ENCODE measurements at places on chromosomes 11 and 22. TPM values are rescaled to one million over a fixed set of nuclear protein-coding genes. Genes with fewer than 3 reads are reported as not detected.

- ATAC-seq: no peak
Measured at GRCh38 chr11:86475027-86475426, 100.3 kb downstream of the CCDC81 start.

DNA sequence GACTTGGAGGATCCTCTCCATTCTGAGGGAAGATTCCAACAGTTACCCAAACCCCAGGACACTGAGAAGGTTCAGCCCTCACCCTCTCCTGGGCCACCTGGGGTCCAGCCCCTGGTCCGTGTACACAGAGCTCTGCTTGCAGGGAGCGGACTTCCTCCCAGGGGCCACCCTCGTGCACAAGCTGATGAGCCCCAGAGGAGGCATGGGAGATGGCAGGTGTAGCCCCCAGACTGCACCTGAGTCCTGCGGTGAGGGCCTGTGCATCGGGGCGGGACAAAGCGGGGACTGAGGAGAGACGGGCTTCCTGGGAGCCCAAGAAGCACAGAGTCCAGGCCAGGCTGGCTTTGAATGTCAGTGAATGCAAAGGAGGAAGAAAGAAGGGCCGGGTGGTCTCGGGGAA, 1374.9 kb downstream of the BRD1 start:
- no peak for ATAC-seq

- peak; percentile 13 for ATAC-seq
Measured at GRCh38 chr22:49692499-49693225, 135.0 kb downstream of the BRD1 start.

DNA sequence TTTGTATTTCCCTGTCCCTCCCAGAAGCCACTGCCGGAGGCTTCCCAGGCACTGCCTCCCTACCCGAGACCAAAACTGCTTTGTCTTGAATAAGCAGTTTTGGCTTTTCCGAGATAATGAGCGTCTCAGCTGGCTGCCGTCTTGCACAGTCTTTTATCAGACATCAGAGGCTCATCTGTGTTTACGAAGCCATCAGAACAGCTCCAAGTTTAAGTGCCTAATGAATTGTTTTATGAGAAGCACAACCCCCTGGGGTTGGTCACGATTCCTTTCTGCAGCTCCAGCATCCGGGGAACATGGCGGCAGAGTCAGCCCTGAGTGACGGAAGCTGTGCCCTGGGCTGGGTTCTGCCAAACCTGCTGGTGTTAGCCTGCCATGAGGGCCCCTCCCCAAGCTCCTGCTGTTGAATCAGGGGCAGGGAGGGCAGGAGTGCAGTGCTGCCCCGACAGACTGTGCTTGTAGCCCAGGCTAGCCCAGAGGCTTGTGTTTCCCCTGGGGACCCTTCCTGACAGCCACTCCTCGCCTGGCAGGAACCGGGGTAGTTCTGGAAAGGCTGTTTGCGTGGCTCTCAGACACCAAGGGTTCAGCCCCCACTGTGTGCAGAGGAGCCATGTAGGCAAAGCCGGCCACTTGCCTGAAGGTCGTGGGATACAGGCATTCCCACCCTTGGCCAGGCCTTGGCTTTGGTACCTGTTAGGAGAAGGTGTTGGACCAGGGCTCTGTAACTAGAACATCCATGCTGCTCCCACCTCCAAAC, 96.1 kb downstream of the MORC2 start:
- no peak for ATAC-seq

DNA sequence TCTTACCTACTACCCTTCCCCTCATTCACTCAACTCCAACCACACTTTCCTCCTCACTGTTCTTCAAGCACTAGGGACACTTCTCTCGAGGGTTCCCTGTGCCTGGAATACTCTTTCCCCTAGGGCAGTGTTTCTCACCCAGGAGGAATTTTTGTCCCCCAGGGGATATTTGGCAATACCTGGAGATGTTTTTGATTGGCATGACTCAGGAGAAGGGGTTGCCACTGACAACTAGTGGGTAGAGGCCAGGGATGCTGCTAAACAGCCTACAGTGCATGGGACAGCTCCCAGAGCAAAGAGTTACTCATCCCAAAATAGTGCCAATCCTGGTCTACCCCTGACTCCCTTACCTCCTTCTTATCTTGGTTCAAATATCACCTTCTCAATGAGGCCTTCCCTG, 40.0 kb downstream of the BTG4 start:
- ATAC-seq: no peak

DNA sequence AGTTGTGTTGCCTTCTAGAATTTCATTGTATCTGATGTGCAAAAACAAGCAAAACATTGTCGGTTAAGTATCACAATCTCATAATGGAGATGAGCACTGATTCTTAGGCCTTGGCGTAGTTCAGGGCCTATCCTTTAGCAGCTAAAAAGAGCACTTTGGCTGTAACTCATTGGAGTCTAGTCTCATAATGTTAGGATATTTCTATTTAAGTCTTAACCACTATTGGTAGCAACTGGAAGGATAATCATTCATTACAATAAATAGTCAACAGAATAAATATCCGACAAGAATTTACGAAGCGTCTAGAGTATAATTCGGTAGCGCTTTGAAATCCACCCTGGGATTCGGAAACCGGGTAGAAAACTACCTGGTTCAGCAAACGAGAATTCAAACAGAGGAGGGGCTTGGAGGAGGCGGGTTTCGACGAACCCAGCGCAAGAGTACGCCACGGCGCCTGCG, 461 bp upstream of the EED start:
- ATAC-seq: peak; percentile 89

LDHAL6A gene
- not detected for total RNA-seq

DDX25 gene
- not detected for total RNA-seq
